ENCODE measurements at places on chromosomes 7 and 10.

DNA sequence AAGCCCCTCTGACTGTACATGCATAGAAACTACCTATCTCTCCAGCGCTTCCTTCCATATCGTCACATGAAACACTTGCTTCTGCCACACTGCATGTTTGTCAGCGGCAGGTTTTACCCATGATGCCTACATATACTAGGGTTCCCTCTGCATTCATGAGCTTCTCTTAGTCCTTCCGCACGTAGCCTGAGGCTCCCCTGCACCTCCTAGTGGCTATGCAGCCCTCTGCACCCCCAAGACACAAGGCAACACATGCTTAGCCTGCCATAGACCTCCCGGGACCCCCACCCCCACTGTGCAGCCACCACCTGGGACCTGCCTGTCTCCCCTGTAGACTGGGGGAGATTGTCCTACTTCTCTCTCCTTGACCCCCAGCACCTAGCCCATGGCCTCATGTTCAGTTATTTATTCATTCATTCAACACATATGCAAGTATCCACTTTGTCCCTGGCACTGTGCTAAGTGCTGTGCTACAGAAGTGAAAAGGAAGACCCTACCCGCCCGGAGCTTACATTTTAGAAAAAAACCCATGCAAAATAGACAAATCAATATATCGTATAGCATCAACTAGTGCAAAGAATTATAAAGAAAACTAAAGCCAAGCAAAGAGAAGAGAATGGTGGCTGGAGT lies 23.5 kb downstream of the TMEM273 start:
- no peak for DNase-seq

- no peak for DNase-seq
Measured at GRCh38 chr7:38186593-38187314, 8.7 kb downstream of the STARD3NL start.

GRCh38 chr10:16910793-16911164 lies 93.6 kb upstream of the RSU1 start:
- no peak for DNase-seq

DNA sequence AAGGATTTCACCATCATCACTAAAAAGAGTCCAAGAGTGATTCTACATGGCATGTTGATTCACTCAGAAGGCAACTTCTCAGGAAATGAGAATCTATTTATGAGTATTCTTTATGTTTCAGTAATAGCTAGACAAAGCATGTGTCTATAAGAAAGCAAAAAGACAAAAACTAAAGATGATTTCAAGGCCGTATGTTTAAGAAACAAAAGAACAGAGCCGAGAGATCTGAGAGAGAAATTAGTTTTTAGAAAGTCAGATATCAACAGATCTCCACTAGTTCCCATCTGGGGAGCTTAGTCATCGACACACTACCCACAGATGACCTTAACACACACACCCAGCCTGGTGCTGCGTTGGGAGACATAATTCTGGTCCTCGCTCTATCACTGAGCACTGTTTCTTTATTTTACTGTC lies 21.0 kb downstream of the PIP4K2A start:
- no peak for DNase-seq

- no peak for DNase-seq
Measured at GRCh38 chr10:118107541-118107940, 60.8 kb upstream of the RAB11FIP2 start.

- DNase-seq: no peak
Measured at GRCh38 chr10:114584419-114584818, 73.7 kb downstream of the ABLIM1 start.
